ENCODE measurements at places on chromosomes 1 and 21.
A peak's percentile ranks its signal among the peaks of the same experiment; 100 is the strongest.

GRCh38 chr1:41599912-41600311, 115.4 kb upstream of the EDN2 start:
- DNase-seq = peak; percentile 42

DNA sequence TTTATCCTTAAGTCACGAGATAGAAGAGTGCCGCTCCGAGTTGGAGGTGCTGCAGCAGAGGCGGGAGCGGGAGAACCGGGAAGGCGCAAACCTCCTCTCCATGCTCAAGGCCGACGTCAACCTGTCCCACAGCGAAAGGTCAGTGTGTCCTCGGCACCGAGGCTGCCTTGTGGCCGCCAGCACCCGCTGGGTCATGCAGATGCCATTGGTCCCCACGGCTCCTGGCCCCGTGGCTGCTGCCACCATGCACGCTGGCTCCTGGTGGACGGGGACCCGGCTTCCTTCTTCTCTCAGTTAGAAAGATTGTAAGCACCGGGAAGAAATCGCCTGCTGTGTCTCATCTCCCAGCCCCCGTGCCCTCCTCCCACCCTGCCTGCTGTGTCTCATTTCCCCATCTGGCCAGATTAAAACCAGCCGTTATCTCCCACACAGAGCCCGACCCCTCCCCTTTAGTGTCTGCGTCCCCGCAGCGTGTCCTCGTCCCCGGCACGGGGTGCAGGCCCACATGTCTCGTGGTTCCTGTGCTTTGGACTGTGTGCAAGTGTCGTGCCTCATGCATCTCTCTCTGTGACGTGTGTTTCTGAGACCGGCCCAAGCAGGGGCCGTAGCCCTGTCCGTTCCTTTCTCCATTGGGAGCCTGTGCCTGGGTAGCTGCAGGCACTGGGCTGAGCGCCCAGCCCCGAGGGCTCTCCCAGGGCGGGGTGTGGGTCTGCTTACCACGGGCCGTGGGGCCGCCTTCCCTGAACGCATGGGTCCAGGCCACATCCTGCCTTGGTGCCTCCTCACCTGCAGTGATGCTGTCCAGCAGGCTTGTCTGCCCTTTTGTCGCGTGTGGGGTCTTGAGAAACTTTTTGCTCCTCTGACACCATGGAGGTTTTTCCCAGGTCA, 62.1 kb downstream of the PCNT start:
- no peak for DNase-seq

DNA sequence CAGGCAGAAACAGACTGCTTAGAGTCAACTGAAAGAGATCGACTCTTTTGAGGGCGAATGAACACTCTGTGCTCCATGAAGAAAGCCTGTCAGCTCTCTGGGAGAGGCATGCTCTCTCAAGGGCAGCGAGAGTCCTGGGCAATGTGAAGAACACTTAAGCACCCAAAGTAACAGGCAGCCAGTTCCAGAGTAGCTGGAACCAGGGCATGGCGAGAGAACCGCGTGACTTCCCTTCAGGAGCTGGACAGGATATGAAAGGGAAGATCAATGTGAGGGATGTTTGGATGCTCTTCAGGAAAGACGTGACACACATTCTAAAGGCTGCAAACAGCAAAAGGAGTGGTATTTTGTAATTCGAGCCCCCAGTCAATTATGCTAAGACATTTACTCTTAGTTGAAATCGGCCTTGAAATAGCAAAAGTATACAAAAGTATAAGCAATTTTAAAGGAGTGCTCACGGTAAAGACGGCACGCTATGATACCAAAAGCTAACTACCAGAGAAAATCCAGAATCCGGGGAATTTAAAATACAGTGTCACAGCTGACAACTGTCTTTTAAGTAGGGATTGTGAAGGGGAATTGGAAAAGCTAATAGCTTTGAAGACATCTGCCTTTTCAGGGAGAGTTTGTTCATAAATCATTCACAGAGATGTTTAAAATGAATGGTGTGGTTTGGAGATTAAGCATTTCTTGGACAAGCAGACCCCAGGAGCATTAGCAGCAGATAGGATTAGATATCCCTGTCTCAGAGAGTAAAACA, 20.8 kb downstream of the ADAMTS5 start:
- DNase-seq = no peak

DNA sequence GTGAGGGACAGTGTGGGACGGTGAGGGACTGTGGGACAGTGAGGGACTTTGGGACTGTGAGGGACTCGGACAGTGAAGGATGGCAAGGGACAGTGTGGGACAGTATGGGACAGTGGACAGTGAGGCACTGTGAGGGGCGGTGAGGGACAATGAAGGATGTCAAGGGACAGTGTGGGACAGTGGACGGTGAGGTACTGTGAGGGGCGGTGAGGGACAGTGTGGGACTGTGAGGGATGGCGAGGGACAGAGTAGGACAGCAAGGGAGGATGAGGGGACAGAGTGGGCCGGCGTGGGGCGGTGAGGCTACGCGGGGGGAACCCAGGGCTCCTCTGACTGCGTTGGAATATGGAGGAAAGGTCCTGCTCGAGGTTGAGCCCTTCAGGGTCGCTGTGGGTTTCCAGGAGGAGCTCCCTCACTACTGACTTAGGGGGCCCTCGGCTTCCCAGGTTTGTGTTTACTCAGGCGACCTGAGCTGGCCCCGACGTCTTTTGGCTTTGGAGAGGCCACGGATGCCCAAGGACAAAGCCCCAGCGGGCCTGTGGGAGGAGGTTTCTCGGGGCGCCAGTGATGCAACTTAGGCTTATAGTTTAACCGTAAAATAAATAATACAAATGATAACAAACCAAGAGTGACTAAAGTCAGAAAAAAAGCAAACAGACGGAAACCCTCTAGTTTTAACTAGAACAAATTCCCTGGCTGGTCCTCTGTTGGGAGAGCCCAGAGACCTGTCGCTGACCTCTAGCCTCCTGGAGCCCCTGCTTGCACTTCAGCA, 1.1 kb upstream of the ERRFI1 start:
- DNase-seq = no peak

DNA sequence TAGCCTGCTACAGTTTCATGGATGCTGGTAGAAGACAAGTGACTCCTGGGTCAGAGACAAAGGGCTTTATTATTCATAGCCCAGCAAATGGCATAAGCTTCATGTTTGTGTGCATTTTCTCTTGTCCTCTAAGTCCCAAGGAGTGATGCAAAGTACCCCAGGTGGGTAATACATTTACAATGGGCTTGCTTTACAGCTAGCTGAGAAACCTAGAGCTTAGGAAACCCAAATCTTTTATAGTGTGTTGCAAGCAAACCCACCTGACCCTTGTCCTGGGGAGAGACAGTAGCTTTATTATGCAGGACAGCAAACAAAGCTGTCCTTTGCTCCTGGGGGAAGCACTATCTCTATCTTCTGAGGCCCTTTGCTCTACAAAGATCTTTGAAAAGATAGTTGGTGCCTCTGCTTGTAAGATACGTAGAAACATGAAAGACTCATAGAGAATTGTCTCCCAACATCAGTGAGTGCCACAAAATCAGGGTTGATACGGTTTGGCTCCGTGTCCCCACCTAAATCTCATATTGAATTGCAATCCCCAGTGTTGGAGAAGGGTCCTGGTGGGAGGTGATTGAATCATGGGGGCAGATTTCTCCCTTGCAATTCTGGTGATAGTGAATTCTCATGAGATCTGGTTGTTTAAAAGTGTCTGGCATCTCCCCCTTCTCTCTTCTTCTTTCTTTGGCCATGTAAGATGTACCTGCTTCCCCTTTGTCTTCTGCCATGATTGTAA, 315.8 kb upstream of the USP24 start:
- DNase-seq = no peak

- DNase-seq = no peak
These were observed 79.6 kb downstream of the ATP1B1 start for GRCh38 chr1:169186106-169186505.

- peak; percentile 54 for DNase-seq
These were observed 48.2 kb downstream of the RASSF5 start for GRCh38 chr1:206555473-206555935.

GRCh38 chr1:14340002-14340785, 258.3 kb upstream of the KAZN start:
- no peak for DNase-seq

- peak; percentile 53 for DNase-seq
These were observed 8.5 kb upstream of the ARF1 start for GRCh38 chr1:228073857-228074545.

GRCh38 chr1:36096500-36097432, 8.1 kb downstream of the ADPRS start:
- no peak for DNase-seq

GRCh38 chr1:96002969-96003964, 718.3 kb upstream of the PTBP2 start:
- DNase-seq = no peak

- DNase-seq = no peak
These were observed 163.5 kb downstream of the KCTD3 start for GRCh38 chr1:215730600-215730999.

GRCh38 chr1:165738794-165739193, 29.9 kb downstream of the TMCO1 start:
- no peak for DNase-seq

DNA sequence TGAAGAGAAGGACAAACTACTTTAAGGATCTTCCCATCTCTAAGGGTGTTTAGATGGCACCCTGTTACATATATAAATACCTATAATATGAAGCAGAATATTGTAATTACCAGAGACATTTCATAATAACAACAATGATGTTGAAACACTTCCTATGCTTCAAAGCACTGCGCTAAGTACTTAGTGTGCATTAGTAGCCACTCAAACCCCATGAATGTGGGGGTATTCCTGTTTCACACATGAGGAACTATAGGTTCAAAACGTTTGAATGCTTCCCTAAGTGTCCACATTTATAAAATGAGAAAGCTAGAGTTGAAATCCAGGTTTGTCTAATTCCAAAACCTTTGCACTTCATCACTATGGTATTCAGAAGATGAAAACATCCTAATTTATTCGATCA, 18.5 kb upstream of the OR10J5 start:
- DNase-seq = no peak

GRCh38 chr21:29817450-29817849, 122.3 kb downstream of the GRIK1 start:
- DNase-seq = no peak

DNA sequence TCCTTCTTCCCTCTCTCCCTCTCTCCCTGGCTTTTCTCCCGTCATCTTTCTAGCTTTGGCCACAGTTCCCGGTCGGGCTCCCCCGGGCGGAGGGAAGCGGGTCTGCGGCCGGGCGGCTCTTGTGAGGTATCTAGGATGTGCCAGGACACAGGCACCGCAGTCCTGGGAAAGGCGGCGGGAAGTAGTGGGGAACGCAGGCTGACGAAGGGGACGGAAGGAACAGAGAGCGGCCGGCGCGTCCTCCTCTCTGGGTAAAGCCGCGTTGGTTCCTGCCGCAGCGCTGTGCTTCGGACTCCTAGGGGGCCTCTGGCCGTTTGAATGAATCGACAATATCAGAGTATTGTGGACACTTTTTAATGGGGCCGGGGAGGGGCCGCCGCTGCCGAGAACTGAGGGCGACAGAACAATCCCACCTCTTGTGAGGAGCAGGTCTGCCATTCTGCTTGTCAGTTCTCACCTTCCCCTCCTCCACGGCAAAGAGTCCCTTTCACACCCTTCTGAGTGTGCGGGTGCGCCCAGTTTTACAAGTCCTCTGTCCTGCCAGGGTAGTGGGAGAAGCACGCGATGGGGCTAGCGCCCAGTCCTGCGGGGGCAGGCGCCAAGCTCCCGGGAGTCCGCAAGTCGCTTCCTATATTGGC, 1.2 kb upstream of the LHX9 start:
- DNase-seq = peak; percentile 64

DNA sequence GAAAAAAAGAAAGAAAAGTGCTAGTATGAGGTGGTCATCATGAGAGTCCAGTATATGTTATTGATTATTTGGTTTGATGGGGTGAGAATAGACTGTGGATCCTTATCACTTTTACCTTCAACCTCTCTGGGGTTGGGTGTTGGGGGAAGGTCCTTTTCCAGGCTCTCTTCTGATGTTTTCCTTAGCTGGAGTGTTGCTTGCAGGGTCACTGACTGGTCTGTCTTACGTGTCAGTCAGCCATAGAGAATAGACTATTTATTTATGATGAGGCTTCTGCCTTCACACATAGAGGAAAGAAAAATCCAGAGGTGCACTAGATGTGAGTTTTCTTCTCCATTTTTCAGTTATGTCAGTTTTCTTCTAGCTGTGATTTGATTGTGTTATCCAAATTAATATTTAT, 36.5 kb downstream of the MAP3K21 start:
- DNase-seq = no peak
